ENCODE measurements at places on chromosomes 16 and 17.

DNA sequence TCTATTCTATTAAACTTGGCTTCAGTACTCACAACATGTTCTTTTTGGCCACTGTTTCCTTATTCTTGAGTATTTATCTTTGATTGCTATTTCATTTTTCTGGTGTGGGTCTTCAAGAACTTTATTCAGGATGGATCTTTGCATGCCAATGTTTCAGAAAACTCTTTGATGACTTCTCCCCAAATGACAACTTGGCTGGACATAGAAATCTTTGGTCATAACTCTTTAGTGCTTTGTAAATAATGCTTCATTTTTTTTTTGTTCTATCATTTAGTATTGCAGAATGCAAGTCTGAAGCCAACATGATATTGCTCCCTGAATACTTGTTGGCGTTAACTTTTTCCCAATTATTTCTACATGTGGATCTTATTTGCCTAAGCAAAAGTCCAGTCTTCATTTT lies 103.6 kb upstream of the HS3ST2 start:
- no peak for DNase-seq

GRCh38 chr17:64081802-64082799 lies 47.8 kb downstream of the ERN1 start:
- DNase-seq = no peak

GRCh38 chr16:76338472-76338871 lies 61.3 kb downstream of the CNTNAP4 start:
- DNase-seq = no peak

- no peak for DNase-seq
Measured at GRCh38 chr17:36727052-36727451, 125.7 kb downstream of the MRM1 start.

DNA sequence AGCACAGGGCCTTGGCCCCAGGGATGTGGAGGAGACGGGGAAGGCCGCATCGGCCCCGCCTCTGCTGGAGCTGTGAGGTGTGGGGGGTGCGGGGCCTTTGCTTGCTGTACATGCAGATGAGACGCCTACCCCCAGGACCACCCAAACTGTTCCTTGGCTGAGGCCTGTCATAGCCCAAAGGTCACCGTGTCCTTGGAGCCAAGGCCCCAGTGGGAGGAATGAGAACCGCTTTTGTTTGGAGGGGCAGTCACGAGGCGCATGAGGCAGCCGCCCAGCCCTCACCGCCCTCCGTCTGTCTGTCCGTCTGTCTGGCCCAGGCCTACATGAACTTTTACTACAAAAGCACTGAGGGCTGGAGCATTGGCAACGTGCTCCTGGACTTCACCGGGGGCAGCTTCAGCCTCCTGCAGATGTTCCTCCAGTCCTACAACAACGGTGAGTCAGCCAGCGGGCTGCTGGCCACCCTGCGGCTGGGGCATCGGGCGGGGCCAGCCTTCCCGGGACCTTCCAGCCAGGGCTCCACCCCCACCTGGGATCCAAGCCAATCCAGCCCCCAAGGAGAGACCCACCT lies 8.8 kb downstream of the TAX1BP3 start:
- DNase-seq = no peak
